ENCODE measurements at places on chromosomes 5 and 9. TPM values are rescaled to one million over a fixed set of nuclear protein-coding genes. Genes with fewer than 3 reads are reported as not detected.

DNA sequence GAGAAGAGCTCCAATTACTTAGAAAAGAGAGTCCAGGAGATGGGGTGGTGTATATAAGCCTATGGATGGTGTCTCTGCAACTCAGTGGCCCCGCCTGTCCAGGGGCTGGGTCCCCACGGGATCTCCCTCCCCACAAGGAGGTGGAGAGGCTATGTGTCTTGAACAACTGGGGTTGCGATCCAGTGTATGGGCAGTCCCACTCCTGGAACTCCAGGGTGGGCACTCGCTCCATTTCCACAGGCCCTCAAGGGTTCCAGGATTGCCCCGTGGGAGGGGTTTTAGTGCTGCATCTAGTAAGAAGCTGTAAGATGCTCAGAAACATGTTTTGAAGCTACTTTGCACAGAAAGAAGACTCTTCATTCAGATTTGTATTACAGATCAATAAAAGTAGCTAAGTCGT, 558 bp upstream of the SMAD5 start:
- DNase-seq: peak; percentile 19

DNA sequence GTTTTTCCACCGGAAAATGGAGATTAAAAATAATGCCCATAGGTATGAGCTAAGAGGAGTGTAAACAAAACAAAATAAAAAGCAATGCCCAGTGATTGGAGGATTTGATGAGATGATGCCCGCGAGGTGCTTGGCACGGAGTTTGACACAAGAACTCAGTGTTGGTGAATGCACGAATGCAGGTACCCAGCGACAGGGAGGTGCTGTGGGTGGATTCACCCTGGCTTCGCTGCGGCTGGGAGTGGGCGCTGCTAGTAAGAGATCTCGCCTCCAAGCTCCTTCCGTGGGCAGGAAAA, 526 bp upstream of the STXBP1 start:
- no peak for DNase-seq

GRCh38 chr9:113471566-113471965, 8.0 kb downstream of the RGS3 start:
- no peak for DNase-seq

DNA sequence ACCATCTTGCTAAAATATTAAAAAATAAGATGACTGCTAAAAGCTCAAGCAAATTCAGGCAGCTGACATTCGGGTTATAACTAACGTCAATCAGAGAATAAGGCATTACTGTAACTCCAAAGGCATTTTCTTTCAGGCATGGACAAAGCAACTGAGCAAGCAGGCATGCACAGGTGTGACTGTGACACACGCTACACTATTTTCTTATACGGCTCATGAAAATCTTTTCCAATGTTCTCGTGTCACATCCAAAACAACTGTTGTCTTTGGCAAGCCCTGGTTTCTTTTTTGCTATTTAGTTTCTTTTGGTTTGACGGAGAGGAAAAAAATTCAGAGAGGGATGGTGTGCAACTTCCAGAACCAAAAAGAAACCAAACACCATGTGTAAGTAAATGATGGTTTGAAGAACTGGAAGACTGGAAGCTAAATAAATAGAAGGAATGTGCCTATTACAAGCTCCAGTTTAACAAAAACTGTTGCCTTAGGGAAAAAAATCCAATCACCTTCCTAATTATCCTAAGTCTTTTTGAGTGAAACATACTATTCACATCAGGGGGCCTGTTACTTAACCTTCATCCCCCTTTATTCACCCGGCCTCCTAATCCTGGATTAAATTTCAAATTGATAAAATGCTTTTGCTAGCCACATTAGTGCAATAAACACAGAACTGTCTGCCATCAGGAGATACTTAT, 277.6 kb downstream of the PSAT1 start:
- no peak for DNase-seq

DNA sequence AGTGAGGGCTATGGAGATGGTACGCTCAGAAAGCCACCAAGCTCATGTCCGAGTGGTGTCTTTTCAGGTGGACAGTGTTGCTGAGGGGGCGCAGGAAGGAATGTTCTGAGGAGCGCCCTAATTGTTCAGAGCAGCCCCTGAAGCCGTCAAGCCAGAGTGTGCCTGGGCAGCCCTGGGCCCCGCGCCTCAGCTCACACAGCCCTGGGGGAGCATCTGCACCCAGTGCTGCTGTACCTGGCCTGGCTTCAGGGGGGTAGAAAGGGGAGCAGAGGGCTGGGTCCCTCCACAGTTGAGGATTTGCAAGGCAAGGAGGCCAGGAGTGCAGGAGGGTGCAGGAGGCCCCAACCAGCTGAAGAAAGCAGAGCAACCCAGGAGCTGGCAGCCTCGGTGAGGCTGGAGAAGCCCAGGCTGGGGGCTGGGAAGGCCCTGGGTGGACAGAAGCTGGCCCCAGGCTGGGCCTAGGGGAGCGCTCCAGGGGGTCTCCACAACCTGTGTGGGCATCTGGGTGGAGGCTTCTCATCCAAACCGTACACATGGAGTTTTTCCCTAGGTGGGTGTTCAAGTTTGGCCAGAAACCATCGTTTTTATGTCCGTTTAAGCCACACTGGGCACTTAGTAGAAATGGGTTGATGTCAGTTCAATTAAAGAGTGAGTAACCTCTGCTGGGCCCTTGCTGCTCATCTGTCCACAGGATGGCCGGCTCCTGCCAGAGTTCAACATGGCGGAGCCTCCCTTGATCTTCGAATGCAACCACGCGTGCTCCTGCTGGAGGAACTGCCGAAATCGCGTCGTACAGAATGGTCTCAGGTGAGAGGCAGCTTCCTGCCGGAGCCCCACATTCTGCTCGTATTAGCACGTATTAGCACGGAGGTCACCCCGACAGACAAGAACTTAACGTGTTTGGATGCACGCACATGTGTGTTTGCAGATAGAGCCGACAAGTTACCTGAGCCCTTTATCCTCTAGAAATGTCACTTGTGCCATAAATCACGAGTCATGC, 62.0 kb upstream of the CACNA1B start:
- no peak for DNase-seq

DNA sequence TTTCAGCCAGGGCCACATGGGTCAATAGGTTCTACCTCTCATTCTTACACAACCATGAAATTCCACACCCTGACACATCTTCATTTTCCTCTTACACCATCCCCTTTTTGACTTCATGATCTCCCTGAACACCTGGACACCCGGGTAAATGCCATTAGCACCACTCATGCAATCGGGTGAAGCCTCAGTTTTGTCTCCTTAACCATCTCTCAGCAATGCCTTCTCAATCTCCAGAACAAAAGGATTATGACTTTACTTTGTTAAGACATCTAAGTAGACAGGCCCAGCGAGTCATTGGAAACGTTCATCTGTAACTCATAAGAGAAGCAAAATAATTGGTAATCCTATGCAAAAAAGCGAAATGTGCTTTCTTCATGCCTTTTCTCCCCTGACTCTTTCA, 49.9 kb downstream of the ADAMTS12 start:
- DNase-seq: no peak

GRCh38 chr9:69308206-69308931, 16.6 kb upstream of the ENTREP1 start:
- DNase-seq: no peak

- no peak for DNase-seq
These were observed 133.9 kb downstream of the LHFPL2 start for GRCh38 chr5:78514427-78515330.

DNA sequence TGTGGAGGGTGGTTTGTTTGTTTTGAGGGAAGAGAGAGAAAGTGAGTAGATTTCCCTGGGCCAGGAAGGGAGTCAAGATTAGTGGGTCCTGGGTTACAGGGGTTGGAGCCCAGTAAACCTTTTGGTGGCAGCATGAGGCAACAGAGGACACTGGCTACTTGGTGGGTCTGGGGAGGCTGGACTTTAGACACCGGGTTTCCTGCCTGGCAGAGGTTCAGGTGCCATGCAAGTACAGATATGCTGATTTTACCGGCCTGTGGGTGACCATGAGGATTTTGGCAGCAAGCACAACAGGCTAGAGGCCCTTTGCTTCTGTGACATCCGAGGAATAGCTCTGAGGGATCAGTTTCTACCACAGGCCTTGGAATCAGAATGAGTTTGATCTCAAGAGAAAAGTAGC, 18.9 kb downstream of the MAST4 start:
- DNase-seq: no peak

DNA sequence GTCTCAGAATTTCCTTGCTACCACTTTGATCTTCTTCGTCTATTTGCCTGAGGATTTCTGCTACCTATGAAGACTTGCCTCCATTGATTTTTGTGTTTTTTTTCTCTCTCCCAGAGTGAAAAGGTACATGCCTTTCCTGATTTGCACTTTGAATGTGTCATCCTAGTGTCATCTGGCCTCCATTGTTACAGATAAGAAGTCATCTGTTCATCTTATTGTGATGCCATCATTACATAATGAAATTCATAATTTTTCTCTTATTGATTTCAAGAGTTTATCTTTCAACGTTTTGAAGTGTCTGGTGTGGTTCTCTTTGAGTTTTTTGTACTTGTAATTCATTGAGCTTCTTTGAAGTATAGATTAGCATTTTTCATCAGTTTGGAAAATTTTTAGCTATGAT, 144.8 kb downstream of the SH3GL2 start:
- no peak for DNase-seq

DNA sequence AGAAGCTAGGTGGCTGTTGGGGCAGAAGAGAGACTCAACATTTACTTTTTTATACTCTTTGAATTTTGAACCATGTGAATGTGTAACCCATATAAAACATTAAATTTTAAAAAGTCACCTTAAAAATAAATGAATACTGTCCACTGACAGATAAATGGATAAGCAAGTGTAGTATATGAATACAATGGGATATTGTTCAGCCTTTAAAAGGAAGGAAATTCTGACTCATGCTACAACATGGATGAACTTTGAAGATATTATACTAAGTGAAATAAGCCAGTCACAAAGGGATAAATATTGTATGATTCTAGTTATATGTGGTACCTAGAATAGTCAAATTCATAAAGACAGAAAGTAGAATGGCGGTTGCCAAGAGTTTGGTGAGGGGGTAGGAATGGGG, 113.9 kb downstream of the TMEM174 start:
- DNase-seq: no peak

GRCh38 chr5:116420540-116420939, 154.1 kb downstream of the SEMA6A start:
- DNase-seq: no peak

DNA sequence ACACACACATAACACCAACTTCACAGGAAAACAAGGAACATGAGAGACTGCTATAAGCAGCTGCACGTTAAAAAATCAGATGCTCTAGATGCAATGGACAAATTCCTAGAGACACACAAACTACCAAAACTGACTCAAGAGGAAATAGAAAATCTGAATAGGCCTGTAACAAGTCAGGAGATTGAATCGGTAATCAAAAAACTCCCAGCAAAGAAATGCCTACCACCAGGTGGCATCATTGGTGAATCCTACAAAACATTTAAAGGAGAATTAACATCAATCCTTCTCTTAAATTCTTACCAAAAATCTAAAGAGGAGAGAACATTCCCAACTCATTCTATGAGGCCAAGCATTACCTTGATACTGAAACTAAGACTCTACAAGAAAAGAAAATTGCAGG, 54.9 kb downstream of the NDST1 start:
- DNase-seq: peak; percentile 74

DNA sequence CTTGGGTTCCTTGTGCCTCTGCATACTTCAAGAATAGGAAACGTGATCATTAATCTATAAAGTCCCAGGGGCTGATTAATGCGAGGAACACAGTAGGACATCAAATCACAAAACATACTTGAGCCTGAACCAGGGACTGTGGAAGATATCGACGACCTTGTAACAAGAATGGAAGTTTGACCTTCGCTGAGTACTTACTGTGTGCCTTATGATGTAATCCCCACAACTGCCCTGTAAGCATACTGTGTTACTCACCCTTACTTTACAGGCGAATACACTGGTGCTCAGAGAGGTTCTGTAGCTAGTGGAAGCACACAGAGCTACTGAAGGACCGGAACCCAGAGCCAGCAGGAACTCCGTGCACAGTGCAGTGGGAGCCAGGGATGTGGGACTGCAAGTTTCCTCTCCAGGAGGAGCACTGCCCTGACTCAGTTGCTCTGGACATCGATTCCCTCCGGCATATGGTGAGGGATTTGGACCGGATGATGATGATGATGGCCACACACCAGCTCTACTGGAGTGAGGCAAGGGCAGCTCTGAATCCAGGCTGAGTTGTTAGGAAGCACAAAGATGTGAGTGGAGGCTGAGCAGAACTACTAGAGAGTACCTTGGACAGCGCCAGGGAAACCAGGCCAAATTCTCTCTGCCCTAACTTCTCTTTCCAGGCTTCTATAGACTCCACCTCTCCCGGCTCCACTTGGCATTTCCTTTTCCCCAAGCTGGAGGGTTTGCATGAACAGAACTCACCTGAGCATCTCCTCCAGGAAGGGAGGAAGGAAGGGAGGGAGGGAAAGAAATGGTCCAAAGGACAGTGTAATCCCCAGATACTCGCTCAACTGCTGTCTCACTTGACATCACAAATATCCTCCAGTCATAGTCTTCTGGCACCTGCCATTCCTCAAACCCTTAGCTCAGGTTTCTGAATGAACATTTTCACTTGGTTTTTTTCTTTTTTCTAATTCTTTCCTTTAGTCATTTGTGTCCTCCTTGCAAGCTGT, 1.5 kb upstream of the GABBR2 start:
- peak; percentile 32 for DNase-seq

GRCh38 chr5:172361566-172362238, 78.1 kb upstream of the UBTD2 start:
- DNase-seq: peak; percentile 18

DNA sequence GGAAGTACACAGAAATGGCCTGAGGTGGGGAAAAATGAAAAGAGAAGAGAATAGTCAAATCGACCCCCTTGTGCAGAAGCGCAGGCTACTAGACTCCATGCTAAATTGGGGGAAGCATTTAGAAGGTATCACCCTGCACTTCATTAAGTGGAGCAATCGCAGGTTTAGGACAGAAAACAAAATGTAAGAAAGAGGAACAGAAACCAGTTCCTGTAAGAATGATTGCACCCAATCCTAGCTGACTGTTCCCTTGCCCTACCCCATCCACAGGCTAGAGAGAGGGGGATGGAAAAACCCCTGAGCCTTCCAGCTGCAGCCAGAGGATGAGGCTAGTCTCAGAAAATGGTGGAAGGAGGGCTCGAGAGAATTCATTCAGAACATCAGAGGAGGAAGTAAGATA, 23.9 kb upstream of the PPP1R2B start:
- no peak for DNase-seq

DNA sequence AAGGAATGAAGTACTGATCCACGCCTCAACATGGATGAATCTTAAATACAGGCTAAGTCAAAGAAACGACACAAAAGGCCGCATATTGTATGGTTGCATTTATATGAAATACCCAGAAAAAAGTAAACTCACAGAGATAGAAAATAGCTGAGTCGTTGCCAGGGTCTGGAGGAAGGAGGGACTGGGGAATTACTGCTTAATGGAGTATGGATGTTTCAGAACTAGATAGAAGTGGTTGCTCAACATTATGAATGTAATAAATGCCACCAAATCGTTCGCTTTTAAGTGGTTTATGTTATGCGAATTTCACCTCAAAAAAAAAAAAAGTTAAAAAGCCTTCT, 784 bp upstream of the MSANTD3 start:
- DNase-seq: no peak

The CCDC183 gene
- 1.1 TPM for polyA plus RNA-seq

The RNF183 gene
- not detected for polyA plus RNA-seq

The ADAMTS2 gene
- not detected for polyA plus RNA-seq

The LCN1 gene
- polyA plus RNA-seq: not detected

The OCLN gene
- polyA plus RNA-seq: 11.4 TPM

The GMCL2 gene
- polyA plus RNA-seq: not detected

Data from A549 (cell line).